Stimulated activated CD8-positive, alpha-beta memory T cell treated with anti-CD3 and anti-CD28 coated beads, Interleukin-15, amount 100 ng/mL, for 1 hour (primary cell): ENCODE measurements at places on chromosomes 11 and 22.

DNA sequence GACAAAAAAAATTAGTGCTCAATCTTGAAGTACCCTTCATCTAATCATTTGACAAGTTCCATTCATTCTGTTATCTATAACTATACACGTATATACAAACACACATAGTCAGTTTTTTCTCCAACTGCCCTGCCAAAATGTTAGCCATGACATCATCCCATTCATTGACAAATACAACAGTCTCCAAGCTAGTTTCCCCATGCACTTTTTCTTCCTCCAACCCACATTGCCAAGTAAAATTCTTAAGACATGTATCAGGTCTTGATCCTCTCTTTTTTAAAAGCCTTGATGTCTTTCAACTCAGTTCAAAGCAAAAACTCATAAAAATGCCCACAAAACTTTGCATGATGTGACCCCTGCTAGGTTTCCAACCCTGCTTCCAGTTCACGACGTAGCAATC lies 58.1 kb downstream of the DDI1 start:
- no peak for DNase-seq

DNA sequence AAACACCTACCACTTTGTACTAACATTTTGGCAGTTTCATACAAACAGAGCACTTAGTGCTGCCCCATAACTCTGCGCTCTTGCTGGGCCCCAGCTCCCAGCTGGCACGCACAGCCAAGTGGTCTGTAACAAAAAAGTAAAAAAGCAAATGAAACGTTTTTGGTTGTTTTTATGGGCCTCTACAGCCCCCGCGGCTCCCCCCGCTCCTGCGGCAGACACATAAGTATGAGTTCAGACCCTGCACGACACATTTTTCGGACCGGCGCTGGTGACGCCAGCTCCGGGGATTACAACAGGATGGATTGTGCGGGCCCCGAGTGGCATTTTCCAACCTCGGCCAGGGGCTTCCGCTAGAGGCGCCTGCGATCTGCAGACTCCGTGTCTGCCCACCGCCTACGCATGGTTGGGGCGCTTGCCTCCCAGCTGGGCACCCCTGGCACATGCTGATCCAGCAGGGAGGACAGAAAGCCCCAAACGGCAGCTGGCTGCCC lies 418.2 kb downstream of the SOX6 start:
- no peak for DNase-seq

GRCh38 chr11:17391493-17392355 lies 3.3 kb upstream of the KCNJ11 start:
- no peak for DNase-seq

DNA sequence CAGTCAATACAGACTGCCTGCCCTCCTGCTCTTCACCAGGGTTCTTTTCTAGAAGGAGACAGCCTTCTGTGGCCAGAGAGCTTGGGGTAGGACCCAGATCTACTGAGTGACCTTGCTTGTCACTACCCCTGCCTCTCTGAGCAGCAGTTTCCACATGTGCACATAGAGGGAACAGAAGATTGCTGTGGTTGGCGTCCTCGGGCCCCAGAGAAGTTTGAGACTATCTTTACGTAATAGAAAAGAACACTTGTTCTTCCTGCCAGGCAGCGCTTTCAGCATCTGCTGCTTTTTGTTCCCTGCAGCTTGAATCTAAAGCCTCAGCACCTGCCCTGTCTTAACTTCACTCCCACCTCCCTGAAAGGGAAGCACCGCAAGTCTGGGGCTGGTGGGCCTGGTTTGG lies 1.9 kb upstream of the FKBP2 start:
- no peak for DNase-seq

DNA sequence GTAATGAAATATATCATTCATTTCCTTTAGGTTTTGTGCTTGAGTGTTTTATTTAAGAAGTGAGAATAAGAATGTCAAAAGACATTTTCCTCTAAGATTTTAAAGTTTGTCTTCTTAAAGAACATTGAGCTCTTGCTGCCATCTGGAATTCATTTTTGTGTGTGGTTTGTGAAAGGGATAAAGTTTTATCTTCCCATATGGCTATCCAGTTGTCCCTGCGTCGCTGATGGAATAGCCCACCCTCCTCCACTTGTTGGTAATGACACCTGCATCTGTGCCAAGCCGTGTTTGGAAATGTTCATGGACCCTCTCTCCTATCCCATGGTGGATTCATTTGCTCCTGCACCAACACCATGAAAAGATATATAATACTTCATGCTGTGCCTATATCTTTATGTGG lies 901.5 kb downstream of the BRD1 start:
- DNase-seq = no peak

DNA sequence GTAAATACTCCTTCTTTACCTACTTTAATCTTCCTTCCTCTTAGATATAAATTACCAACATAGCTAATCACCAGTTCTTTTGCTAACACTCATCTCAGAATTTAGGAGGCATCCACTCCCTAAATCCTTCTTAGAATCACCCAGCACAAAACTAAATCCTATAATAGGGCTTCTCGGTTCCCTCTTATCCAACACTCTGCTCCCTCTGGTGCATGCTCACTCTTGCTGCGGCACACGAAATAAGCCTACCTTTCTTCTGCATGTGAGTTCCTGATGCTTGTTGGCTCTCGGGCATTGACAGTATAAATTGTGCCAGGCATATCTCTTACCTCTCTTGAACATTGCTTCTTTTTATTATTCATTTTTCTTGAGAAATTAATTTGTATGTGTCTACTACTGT lies 61.0 kb downstream of the OR5AK2 start:
- DNase-seq = no peak

DNA sequence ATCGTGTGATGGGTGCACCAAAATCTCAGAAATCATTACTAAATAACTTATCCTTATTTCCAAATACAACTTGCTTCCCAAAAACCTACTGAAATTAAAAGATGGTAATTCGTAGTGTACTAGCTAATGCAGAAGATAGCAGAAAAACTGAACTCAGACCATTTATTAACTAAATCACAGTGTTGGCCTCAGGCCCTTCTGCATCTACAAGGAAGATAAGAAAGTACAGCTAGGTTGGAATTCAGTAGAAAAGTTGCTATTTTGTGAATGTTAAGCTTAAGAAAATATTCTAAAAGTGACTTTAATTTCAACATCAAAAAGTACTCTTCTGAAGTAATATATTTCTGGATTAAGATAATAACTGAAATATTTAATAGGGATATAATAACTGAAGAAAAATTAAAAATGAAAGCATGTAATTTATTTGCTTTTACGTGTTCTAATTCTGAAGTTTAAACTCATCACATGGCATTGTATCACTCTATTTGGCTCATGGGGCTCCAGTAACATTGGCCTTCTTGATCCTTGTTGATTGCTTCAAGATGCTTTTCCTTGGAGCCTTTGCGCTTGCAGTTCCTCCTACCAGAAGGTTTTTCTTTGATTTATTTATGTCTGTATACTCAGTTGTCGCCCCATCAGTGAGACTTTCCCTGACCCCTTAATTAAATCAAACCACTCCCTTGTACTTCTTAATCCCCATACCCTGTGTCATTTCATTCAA lies 847.9 kb upstream of the ANO3 start:
- DNase-seq = no peak

GRCh38 chr22:50177537-50178470 lies 7.3 kb downstream of the PANX2 start:
- DNase-seq = no peak

DNA sequence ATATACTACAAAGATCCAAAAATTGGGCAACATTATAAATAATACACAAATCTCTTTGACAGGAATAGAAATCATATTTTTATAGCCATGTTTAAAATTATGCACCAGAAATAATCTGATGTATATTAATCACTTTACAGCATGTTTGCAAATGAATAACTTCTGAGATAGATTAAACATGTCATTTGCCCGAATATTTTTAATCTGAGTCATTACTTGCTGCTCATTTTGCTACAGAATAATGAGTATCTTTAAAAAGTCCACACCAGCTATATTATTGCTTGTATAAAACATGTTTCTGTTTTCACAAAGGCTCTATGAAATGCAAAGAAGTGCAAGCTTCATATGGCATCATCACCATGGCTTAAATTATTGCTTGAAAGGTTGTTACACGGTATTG lies 336.8 kb downstream of the GUCY1A2 start:
- DNase-seq = no peak

GRCh38 chr11:76626921-76627401 lies 43.6 kb downstream of the LRRC32 start:
- DNase-seq = peak; percentile 5

DNA sequence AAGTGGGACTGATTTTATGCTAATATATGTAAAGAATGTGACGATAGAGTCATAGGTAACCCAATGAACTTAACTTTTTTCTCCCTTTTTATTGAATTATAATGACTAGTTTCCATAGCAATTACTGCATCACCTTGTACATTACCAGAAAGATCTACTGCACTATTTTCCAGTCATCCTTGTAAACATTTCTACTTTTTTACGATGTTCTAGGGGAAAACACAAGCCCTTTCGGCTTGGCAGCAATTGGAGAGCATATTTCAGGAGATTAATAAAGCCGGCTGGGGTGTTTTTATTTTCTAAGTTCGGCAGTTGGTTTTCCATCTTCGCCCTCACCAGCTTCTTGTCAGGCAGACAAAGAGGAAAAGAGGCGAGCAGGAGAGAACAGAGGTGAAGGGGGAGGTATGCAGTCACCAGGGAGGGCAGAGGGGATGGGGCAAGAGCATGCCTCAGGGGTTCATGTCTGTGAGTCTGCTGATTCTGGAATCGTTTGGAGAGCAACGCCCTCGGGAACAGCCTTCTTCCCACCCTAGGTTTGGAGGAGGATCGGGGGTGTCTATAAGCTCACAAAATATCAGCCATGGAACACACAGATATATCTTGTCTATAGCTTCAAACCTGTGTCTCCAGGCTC lies 476.4 kb downstream of the MIAT start:
- DNase-seq = no peak

DNA sequence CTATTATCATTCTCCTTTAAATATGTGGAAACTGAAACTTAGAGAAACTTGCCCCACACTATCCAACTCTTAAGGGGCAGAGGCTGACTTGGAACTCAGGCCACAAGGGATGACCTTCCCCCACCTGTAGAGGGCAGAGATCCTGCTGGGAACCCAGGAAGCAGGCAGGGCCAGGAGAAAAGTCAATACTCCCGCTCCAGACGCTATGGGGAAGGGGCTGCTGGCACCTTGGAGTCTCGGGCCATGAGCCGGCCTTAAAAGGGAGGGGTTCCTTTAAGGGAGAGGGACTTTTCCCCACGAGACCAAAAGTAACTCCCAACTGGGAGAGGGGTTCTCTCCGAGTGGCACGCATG lies 620 bp upstream of the ANO5 start:
- no peak for DNase-seq

DNA sequence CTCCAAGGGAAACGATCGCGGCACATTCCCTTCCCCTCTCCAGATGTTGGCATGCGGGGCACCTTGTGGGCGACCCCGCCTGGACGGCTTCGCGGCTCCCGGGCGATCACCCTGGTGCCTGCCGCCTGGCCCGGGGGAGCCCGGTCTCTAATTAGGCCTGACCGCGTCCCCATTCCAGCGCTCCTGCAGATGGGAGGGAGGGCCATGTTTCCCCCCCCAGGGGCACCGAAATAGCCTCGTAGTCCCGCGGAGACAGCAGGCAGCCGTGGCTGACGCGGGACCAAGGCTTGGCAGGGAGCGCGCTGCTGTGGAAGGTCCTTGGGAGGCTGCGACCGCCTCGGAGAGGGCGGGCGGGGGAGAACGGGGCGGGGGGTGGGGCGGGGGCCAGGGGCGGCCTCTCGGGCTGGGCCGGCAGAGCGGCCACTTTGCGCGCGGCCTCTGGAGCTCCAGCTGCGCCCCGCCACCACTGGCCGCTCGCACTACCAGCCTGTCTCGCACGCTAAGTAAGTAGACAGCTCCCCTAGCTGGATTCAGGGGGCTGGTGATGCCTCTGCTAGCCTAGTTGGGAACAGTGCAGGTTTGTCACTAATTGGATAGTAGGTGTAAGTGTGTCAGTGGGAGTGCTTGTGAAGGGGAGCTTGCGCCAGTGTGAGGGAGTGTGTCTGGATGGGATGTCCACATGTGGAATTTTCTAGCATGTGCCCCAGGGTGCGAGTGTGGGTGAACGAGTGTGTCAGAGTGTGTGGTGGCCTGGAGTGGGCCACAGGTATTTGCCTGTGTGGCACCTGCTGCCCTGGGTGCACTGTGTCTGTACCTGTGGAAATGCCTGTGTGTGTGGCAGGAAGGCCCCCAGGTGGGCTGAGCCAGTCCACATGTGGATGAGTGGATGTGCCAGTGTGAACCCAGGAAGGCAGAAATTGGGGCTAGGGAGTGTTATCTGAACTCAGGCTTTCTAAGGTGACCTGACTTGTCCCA lies at the start of gene INSC:
TSS of gene INSC (plus strand) at position 423 of the 975 bp plus-strand sequence. CDS start 34,252 bp downstream, outside the sequence.
- no peak for DNase-seq

GRCh38 chr11:132030896-132031295 lies 660.5 kb downstream of the NTM start:
- DNase-seq = no peak

- DNase-seq = no peak
Observed at GRCh38 chr11:131760091-131761061, 390.0 kb downstream of the NTM start.

- DNase-seq = no peak
Observed at GRCh38 chr11:119319700-119320239, 2.8 kb upstream of the MCAM start.

- DNase-seq = peak; percentile 69
Observed at GRCh38 chr11:62694455-62695167, 5.3 kb upstream of the LRRN4CL start.

GRCh38 chr11:65378928-65379638 lies 3.4 kb downstream of the SLC25A45 start:
- DNase-seq = no peak

- no peak for DNase-seq
Observed at GRCh38 chr11:4385978-4386740, 7.3 kb downstream of the TRIM21 start.

DNA sequence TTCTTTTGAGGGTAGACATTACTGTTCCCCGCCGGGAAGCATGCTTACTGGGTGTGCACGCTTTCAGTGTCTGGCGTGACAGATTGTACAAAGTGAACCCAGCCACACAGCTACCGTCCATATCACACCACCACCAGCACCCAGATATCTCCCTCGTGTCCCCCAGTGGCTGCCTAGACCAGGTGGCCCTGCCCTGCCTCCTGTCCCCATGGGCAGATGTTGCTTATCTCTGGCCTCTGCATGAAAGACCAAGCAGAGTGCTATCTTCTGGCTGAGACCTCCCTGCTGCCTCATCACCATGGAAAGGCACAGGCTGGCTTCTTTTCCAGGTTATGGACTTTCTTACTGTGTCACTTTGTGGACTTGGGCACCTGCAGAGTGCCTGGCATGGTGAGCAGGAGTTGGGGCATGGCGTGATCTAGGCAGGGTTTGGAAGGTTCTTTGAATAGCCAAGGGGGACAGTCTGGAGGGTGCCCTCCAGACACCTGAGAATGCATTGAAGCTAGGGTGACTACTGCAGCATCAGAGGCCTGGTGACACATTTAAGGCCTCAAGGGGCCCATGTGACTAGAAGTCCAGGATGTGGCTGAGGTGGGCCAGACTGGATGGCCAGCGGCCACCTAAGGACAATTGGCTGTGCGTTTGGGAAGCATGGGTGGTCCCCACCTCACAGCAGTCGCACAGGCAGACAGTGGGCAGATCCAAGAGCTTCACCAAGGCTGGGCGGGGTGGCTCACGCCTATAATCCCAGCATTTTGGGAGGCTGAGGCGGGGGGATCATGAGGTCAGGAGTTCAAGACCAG lies 4.7 kb downstream of the TANGO2 start:
- DNase-seq = no peak
